ENCODE measurements at places on chromosomes 1 and 21.

DNA sequence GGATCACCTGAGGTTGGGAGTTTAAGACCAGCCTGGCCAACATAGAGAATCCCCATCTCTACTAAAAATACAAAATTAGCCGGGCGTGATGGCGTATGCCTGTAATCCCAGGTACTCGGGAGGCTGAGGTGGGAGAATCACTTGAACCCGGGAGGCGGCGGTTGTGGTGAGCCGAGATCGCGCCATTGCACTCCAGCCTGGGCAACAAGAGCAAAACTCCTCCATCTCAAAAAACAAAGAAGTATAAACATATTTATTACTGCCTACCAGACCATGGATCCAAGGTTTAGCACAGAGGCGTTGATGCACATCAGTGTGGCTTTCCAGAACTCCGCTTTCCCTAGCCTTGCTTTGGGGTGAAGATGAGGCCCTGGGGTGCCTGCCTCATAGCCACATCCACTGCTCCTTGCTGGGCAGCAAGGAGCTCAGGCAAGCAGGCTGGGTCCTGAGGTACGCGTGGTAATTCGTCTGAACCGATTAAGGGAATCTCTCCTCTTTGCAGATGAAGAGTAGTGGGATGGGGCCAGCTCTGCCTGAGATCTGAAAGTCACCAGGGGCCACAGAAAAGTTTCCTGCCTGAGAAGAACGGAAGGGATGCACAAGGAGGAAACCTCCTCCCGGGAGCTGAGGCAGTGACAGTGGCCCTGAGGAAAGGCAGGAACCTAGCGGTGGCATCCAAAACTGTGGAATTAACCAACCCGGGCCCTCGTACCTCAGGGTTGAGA lies 52.3 kb upstream of the LBR start:
- no peak for DNase-seq

- DNase-seq, result no peak
These were observed 74.5 kb downstream of the S1PR1 start for GRCh38 chr1:101311146-101311920.

GRCh38 chr1:44842862-44843655 lies at the start of gene PTCH2:
TSS of gene PTCH2 (minus strand) at chr1:44843253. CDS start at chr1:44842932, 321 bp downstream.
- DNase-seq, result peak; percentile 55

GRCh38 chr1:221100611-221101010 lies 221.4 kb downstream of the HLX start:
- no peak for DNase-seq

DNA sequence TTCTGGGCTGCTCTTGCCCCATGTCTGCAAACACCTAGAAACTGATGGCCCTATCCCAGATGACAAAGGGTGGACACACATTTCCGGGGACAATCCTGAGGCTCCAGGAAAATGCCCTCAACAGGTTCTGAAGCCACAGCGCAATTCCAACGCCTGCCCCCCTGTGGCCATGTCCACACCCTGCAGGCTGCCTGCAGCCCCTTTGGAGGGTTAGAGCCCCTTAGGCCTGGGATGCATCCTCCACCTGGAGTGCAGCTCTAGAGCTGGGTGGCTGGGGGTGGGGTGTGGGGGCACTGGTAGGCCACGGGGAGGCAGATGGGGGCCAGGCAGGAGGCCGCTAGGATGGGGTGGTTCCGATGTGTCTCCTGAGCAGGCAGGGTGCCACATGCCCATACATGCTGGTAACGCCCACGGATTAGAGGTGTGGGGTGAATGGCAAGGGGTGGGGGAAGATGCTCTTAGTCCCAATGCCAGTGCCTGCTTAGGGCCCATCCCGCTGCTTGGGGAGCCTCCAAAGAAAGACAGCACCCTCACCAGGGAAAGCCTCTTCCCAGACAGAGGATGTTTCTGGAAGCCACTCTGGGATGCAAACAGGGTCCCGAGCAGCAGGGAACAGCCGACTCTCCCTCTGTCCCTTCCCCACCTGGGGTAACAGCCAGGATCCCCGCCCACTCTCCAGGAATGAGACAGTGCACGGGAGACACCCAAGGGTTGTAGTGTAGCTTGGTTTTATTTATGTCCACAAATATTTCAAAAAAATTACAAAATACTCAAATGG lies 34.0 kb downstream of the SLC45A1 start:
- DNase-seq, result peak; percentile 45
